ENCODE measurements at places on chromosomes 12 and 14.

- DNase-seq, result no peak
These were observed 17.2 kb downstream of the USP30 start for GRCh38 chr12:109069307-109070271.

DNA sequence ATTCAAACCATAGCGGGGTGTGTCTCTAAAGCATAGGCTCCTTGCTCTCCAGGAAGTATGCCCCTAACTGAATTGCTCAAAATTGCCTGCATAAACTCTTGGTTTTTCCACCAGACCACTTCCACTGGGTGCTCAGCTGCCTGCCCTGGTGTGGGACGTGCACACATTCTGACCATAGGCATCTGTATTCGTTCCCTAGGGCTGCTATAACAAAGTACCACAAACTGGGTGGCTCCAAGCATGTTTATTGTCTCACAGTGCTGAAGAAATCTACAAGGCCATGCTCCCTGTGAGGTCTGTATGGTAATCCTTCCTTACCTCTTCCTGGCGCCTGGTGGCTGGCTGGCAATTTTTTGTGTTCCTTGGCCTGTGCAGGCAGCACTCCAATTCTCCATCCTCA, 16.4 kb upstream of the GALNT6 start:
- no peak for DNase-seq

DNA sequence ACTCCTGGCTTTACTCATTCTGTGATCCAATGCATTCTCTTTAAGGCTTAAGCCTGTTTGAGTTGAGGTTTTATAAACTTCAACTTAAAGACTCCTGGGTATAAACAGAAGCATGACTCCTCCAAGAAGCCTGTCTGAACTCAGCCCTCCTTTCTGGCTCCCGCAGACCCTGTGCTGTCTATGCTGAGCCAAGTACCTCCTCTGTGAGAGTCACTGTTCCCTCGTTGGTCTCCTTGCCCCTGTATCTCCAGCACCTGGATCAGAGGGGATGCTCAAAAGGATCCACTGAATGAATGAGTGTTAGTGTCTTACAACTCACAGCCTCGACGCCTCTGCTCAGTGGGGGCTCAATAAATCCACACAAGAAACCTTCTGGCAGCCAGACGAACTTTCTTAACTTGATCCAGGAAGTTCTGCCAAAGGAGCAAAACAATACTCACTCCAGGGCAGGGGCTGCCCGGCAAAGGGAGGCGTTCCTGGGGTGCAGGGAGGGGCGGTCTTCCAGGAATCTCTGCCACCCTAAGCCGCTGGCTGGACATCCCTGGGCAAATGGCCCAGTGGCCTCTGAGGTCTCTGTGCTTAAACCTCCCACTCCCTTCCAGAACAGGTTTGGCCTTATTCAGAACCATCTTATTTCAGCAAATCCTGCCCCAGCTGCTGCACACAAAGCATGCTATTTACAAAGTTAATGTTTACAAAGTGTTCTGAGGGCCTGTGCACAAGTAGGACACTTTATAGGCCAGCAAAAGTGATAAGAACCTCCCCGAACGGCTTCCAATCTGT, 32.9 kb downstream of the MAP1LC3B2 start:
- no peak for DNase-seq

DNA sequence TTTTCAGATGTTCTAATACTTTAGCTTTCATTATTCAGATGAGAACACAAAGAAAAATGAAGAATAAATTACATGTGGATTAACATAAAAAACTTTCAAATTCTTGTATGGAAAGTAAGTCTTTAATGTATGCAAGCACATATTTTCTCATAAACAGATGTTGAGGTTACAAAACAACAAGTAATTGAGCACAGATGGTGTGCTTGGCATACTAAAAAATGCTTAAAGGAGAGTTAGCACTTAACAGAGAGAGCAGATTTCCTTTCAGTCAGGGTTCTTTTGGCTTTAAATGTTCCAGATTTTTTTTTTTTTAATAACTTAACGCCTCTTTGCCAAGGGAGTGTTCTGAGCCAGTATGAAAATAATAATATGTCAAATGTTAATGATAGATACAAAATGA, 96.0 kb downstream of the RASSF9 start:
- no peak for DNase-seq

DNA sequence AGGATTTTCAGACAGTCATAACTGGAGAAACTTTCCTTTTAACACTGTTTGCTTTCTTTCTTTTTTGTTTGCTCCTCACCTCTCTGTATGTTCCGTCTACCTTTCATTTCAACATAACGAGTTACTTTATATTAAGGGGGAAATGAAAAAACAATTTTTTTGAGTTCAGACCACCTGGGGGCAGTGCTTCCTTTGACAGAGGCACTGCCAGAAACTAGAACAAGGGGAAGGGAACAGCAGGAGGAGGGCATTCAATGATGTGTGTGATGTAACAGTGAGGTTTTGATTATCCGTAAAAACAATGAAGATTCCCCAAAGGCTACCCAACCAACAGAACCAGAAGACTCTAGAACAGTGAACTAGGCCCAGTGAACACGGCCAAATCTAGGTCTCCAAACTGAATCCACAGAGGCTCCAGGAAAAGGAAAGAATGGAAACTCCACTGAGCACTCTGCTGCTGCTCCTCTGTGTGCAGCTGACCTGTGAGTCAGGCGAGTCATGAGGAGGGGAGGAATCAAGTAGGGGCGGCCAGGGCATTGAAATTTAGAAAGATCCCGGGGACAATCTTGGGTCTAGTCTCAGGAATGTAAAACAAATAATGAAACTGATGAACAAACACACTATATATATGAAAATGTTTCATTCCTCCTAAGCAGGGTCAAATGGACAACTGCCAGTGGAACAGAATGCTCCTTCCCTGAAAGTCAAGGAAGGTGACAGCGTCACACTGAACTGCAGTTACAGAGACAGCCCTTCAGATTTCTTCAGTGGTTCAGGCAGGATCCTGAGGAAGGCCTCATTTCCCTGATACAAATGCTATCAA, 323.5 kb downstream of the DAD1 start:
- DNase-seq, result peak; percentile 19

DNA sequence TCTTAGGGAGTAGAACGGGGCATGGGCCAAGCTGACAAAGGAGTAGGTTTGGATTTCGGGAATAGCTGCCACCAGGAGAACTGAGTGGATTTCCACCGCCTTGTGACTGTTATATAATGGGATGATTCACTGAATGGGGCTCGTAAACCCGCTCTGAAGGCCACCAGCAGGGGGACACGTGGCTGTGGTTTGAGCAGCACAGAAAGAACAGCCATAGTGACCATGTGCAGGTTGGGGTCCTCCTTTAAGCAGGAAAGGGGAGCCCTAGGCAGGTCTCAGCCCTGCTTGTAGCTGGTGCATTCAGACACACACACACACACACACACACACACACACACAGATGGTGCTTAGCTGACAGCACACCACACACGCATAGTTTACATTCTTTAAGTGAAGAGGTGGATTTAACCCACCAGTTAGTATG, 8.6 kb upstream of the ASB2 start:
- peak; percentile 26 for DNase-seq
